ENCODE measurements at places on chromosomes 2 and 18.

GRCh38 chr2:246489-247144 lies 17.2 kb downstream of the SH3YL1 start:
- DNase-seq, result peak; percentile 63

GRCh38 chr18:70377857-70378701 lies 89.2 kb downstream of the SOCS6 start:
- no peak for DNase-seq

- no peak for DNase-seq
Measured at GRCh38 chr18:63202828-63203227, 116.7 kb downstream of the BCL2 start.

DNA sequence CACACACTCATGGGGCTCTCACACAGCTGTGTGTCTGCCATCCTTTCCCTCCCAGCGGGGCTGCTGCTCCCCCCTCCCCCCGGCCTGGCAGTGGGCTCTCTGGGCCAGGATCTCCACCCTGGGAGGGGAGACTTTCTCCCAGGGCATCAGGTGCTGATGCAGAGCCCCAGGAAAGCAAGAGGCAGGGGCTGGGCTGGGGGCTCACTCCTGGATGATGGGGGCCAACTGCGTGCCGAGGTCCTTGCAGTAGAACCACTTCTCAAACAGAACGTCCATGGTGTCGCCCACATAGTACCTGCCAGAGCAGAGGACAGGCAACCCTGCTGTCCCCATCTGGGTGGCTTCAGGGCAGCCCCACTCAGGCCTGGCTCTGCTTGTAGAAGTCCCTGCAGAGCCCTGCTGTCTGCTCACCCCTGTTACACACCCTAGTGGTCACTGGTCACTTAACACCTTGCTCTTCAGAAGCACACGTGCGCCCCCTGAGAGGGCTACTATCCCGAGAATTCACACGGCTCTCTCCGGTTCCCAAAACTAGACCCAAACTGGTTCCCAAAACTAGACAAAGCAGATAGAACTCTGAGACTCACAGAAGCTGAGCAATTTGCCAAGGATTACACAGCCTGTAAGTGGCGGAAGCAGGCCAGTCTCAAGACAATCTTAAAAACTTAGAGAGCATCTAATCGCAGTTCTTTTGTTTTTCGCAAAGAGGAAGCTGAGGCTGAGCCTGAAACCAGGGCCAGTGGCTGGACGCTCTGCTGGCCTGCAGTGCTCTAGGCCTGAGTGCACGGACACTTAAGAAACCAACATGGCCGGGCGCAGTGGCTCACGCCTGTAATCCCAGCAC lies 6.6 kb upstream of the OXER1 start:
- DNase-seq, result peak; percentile 30

- DNase-seq, result no peak
Measured at GRCh38 chr2:46353509-46353908, 56.3 kb downstream of the EPAS1 start.

DNA sequence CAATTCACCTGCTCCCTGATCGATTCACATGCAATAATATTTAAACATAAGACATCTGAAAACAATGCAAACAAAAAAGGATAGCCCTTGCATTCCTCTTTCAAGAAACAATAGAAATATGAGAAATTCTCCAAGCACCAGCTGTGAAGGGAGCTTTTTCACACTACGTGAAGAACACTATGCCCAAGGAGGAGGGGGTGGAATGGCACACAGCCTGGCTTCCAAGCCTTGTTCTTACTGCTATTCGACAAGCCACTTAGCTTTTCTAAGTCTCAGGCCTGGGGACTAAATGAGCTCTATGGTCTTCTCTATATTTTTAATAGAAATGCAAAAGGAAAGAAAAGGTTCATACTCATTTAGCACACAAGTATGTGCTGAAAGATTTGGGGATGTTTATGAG lies 92.2 kb upstream of the CHRNA1 start:
- DNase-seq, result no peak

DNA sequence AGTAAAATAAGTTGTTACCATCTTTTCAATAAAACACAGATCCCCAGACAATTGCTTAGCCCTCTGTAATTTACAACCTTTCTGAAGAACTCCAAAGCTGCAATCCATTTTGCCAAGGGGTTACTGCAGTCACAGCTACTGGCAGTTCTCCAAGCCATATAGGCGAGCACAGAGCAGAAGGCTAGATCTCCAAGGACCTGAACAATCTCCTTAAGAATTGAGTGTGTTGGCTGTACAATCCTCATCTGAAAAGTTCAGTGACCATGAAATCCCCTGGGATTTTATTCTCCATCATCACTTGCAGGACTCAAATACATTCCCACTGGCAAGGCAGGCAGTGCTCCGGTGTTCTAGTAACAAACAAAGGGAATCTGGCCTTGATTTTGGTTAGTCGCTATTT lies 103.9 kb upstream of the LRP1B start:
- peak; percentile 29 for DNase-seq

- no peak for DNase-seq
Measured at GRCh38 chr2:10460366-10460796, 12.3 kb upstream of the ODC1 start.

- DNase-seq, result no peak
Measured at GRCh38 chr2:239610457-239611221, 209.8 kb upstream of the HDAC4 start.

DNA sequence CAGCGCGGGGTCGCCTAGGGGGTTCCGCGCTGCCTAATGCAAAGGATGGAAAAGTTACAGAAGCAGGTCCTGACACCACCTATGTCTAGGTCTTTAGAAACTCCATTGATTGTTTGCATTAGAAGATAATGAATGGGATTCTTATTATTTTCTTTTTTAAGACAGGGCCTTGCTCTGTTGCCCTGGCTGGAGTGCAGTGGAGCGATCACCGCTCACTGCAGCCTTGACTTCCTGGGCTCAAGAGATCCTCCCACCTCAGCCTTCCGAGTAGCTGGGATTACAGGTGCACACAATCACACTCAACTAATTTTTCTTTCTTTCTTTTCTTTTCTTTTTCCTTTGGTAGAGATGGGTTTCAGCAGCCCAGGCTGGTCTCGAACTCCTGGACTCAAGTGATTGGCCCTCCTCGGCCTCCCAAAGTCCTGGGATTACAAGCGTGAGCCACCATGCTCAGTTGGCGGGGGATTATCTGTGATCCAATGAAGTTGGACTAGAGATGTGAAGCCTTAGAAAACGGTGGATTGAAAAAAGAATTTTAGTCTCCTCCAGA lies 761 bp upstream of the IDH1 start:
- DNase-seq, result no peak

DNA sequence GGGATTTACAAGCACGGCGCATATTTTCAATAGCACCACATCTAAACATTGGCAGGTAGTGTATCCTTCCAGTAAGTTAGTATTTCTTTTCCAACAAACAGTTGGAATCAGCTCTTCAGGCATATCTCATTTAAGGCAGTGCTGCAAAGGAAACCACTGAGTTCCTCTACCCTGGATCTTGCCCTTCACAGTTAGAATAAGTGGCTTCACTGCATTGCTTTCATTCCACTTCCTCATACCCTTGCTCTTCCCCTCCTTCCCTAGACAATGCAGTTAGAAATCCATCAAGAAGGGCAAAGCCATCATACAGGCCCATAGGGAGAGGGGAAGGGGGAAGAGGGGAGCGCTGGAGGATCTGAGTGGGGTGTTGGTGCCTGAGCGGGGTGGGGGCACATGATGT lies 173.7 kb downstream of the FBXO15 start:
- no peak for DNase-seq

- no peak for DNase-seq
Measured at GRCh38 chr2:208224802-208225201, 30.1 kb downstream of the IDH1 start.

GRCh38 chr2:24011250-24012104 lies 1.6 kb downstream of the MFSD2B start:
- DNase-seq, result no peak

- DNase-seq, result peak; percentile 90
Measured at GRCh38 chr2:234963773-234964615, 12.2 kb downstream of the SH3BP4 start.

GRCh38 chr2:157986761-157987160 lies 110.6 kb upstream of the ACVR1 start:
- DNase-seq, result no peak

DNA sequence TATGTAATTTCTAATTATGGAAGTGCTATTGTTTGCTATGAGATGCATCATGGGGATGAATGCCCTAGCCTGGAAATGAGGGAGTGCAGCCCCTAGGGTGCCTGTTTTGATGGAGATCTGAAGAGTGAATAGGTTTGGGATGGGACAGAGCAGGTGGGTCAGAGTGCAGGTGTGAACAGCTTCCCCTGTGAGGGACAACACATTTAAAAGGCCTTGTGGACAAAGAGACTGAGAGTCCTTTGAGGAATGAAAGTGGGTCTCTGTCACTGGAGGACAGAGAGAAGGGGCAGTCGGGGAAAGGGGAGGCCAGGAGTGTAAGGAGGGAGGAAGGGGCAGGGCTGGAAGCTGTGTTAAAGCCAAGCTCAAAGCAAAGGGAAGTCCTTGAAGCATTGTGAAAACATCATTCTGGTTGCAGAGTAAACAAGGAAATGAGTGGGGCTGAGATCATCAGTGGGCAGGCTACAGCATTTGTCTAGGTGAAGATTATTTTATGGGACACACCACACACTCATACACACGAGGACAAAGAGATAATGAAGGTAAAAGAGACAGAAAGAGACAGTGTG lies 877.6 kb downstream of the SLC4A3 start:
- peak; percentile 52 for DNase-seq

DNA sequence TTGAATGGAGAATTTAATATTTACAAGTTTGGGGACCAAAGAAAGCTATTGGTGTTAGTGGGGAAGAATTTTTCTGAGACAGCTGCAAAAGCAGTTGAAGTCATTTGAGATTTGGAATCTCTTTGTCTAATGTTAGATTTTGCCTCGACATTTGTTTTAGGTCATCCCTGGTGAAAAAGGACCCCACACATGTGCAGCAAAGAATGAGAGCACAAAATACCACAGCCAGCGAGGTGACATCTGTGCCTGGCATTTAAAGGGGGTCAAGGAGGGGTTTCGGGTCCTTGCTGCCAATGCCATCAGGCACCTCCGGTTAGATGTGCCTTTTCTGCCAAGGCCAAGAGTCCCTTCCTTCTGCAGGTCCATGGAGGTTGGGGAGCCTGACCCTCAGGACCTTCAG lies 173.3 kb downstream of the TRIB2 start:
- no peak for DNase-seq

Data from astrocyte of the spinal cord (primary cell).